ENCODE measurements at places on chromosomes 1 and 21. TPM values are rescaled to one million over a fixed set of nuclear protein-coding genes. Genes with fewer than 3 reads are reported as not detected.
A peak's percentile ranks its signal among the peaks of the same experiment; 100 is the strongest.

GUCA2B gene
- total RNA-seq = not detected

GRCh38 chr1:224014330-224014649 lies 99.6 kb upstream of the FBXO28 start:
- DNase-seq = no peak

DNA sequence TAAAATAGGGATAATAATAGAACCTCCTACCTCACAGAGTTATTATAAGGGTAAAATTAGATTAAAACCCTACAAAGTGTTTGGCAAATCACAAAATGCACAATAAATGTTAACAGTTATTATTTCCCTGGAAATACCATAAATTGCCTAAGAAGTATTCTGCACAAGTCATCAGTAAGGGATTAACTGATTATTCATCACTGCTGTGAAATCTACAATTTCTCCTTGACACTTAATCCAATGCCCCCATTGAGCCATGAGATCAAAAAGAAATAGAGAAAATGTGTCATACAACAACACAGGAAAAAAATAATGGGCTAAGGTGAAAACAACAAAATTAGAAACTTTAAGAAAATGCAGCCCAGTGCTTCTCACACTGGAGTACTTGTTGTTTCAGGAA lies 6.7 kb upstream of the SEC16B start:
- no peak for DNase-seq

- no peak for DNase-seq
These were observed 66.3 kb downstream of the CACHD1 start for GRCh38 chr1:64535938-64536835.

GRCh38 chr1:67652800-67653199 lies 32.2 kb upstream of the GADD45A start:
- DNase-seq = peak; percentile 45

DNA sequence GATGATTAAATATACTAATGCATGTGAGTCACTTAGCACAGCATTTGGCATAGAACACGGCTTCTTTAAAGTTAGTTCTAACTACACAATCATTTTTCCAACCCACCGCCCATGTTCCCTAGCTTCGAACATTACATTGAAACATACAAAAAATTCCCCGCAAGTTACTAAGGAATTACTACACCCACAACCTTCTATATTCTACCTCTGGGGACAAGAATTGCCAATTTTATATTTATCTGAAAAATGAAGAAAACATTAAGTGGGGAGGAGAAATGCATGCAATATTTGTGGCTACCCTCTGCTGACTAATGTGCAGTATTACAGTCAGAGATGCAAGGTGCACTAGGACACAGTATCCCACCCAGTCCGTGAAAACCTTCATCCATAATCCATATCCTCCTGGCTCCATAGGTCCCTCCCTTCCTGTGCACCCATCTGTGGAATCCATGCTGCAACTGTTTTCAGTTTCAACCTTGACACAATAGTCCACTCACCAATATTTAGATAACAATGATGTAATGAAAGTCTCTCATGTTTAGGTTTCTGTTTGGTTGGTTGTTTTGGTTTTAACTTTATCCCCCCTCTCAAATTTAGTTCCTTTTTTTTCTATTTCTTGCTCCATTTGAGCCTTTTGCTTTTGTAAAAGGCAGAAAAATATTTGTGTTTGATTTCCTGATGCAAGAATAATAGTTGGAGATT lies 31.6 kb downstream of the RGS5 start:
- peak; percentile 35 for DNase-seq

DNA sequence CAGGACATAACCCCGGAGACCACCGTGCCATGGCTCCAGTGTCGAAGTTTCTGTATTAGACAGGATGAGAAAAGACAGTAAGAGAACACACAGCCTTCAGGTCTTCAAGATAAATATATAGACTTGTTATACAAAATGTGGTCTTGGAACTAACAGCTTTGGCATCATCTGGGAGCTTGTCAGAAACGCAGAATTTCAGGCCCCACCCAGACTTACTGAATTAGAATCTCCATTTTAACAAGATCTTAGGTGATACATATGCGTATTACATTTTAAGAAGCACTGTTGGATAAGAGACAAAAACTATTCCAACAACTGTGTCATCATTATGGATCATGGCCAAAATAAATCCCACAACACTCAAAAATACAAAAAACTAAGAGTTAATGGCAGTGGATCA lies 239.3 kb downstream of the ASTN1 start:
- no peak for DNase-seq

DNA sequence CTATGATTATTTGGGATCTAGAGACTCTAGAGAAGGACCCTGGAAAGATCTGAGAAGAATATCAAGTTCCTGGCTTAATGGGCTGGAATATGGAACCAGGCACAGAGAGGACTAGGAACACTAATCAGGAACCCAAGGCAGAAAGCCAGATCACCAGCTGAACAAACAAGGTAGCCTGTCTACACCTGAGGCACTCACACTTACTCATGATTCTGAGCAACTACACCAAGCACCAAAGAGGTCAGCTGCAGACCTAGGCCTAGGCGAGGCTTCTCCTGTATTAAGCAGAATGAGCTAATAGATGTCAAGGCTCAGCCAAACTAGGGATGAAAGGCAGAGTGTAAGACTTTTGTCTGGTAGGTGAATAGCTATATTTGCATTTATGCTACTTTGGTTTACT lies 368.1 kb downstream of the LTN1 start:
- no peak for DNase-seq

FCGR3B gene
- total RNA-seq = not detected

NBPF20 gene
- total RNA-seq = 2.4 TPM

DNA sequence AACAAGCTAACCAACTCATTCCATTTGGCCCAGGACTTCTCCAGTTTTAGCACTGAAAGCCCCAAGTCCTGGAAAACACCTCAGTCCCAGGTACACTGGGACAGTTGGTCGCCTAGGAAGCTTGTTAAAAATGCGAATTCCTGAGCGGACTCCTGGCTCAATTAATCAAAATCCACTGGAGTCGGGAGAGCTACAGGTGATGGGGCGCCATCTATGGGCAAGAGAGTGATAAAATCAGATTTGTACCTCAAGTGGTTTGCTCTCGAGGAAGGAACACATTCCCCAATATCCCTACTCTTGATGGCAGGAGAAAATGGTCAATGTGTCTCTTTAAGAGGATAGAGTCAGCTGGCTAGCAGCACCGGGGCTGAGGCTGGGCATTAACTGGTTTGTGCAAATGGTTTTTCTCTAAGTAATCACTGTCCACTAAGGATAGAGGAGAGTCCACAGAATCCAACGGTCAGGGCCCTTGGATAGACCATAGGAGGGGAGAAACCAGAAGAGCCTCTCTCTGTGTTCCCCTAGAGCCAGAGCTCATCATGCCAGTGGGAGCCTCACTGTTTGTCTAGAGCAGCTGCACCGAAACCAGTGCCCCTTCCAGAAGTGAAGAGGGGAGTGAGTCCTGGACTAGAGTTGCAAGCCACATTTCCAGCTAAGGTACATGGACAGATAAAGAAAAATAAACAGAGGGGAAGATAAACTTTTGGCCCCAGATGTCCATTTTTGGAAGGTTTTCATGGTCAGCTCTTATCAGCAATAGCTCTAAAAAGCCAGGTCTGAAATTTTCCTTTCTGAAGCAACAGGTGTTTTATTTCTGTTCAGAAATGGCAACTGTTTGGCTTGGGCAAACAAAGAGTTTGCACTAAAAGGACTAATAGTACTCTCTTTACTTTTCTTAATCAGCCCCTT lies 148.5 kb downstream of the TENT5C start:
- peak; percentile 90 for DNase-seq

OR2T35 gene
- not detected for total RNA-seq

DNA sequence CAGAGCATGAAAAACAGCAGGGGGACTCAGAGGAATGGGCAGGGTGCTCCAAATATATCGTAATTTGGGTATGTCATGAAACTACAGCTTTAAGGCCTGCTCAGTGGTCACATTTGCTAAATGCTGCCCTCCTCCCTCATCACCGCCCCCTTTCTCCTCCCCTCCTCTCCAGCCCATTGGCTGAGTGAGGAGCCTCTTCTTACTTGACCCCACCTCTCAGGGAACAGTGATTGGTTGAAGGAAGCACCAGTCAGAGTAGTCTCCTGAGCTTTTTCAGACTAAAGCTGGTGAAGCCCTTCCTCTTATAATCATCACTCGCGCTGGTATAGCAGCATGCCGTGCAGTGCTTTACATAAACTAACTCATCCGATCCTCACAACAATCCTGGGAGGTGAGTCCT lies 10.0 kb upstream of the TTC39A start:
- no peak for DNase-seq

- DNase-seq = peak; percentile 89
These were observed 15.5 kb upstream of the CD247 start for GRCh38 chr1:167533851-167534300.

GJA5 gene
- total RNA-seq = not detected

Data from osteoblast (primary cell).